ENCODE measurements at places on chromosomes 1 and 21. TPM values are rescaled to one million over a fixed set of nuclear protein-coding genes. Genes with fewer than 3 reads are reported as not detected.

SPRR2F gene
- not detected for total RNA-seq

PIK3R3 gene
- total RNA-seq, result 0.89 TPM

C1QA gene
- total RNA-seq, result not detected

GPR157 gene
- total RNA-seq, result 7.5 TPM

C1QTNF12 gene
- total RNA-seq, result 14.2 TPM

TMPRSS2 gene
- total RNA-seq, result not detected

HEYL gene
- total RNA-seq, result 0.32 TPM

RGS4 gene
- total RNA-seq, result not detected

LEMD1 gene
- total RNA-seq, result not detected

LORICRIN gene
- not detected for total RNA-seq

ITSN1 gene
- total RNA-seq, result 2.6 TPM

IGSF9 gene
- 0.12 TPM for total RNA-seq

SPRR2G gene
- total RNA-seq, result not detected

RIPPLY3 gene
- 0.42 TPM for total RNA-seq

LCE1C gene
- total RNA-seq, result not detected

MAP1LC3C gene
- total RNA-seq, result not detected

TMEM269 gene
- 1.9 TPM for total RNA-seq

HPCAL4 gene
- total RNA-seq, result 0.86 TPM

CRYBG2 gene
- 1.6 TPM for total RNA-seq

B3GALT2 gene
- 0.07 TPM for total RNA-seq

UBE2U gene
- total RNA-seq, result not detected

ABCG1 gene
- 55.5 TPM for total RNA-seq

OR14A2 gene
- not detected for total RNA-seq

SPRR3 gene
- total RNA-seq, result not detected

MYOC gene
- not detected for total RNA-seq

RIPK4 gene
- total RNA-seq, result 0.46 TPM

HPDL gene
- 4.5 TPM for total RNA-seq

PROK1 gene
- total RNA-seq, result 0.17 TPM

NUP210L gene
- 0.14 TPM for total RNA-seq

PDZK1 gene
- 0.39 TPM for total RNA-seq

TAS1R3 gene
- total RNA-seq, result 0.95 TPM

LCE1B gene
- total RNA-seq, result not detected

TNFRSF1B gene
- total RNA-seq, result 95.4 TPM

DFFA gene
- total RNA-seq, result 26.4 TPM

COL24A1 gene
- total RNA-seq, result 0.12 TPM

IFNLR1 gene
- 11.8 TPM for total RNA-seq

RNF220 gene
- total RNA-seq, result 86.8 TPM

CLCNKB gene
- total RNA-seq, result not detected

Measured in activated T-cell treated with anti-CD3 and anti-CD28 coated beads, Interleukin-2, amount 50 U/mL, for 72 hours (primary cell).